Myocyte (in vitro differentiated cells): ENCODE measurements at places on chromosomes 2 and 18.

DNA sequence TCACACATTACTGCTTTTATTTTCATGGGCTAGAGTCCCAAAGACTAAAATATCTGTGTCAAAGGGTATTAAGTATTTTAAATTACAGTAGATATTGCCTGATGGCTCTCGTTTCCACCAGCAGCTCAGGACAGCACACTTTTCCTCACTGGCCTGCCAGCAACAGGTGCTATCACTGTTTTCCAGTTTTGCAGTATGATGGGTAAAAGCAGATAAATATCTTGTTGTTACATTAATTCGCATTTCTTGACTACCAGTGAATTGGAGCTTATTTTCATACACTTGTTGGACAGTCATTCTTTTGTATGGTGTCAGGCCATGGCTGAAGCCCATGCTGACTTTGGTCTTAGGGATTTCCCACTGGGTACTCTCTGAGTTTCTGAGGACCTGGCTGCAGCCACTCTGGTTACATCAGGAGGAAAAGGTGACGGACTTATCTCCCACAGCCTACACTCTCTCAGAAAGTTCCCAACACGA, 4.8 kb downstream of the APOB start:
- no peak for DNase-seq

- DNase-seq, result peak; percentile 35
These were observed 6.7 kb downstream of the TNFRSF11A start for GRCh38 chr18:62331581-62332356.

DNA sequence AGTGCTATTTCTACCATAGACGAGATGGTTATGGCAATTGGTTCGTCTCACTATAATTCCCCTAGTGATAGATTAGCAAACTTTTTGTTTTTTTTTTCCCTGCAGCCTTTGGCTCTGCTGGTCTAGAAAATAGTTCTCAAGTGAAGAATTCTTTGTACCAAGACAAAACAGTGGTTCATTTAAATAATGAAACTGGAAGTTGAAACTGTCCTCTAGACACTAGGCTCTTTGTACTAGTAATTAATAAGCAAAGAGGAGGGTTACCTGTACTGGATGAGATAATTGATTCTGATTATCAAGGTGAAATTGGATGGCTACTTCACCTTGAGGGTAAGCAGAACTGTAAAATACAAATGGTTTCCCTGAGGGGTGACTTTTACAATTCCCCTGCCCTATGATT, 156.9 kb upstream of the DCC start:
- no peak for DNase-seq

DNA sequence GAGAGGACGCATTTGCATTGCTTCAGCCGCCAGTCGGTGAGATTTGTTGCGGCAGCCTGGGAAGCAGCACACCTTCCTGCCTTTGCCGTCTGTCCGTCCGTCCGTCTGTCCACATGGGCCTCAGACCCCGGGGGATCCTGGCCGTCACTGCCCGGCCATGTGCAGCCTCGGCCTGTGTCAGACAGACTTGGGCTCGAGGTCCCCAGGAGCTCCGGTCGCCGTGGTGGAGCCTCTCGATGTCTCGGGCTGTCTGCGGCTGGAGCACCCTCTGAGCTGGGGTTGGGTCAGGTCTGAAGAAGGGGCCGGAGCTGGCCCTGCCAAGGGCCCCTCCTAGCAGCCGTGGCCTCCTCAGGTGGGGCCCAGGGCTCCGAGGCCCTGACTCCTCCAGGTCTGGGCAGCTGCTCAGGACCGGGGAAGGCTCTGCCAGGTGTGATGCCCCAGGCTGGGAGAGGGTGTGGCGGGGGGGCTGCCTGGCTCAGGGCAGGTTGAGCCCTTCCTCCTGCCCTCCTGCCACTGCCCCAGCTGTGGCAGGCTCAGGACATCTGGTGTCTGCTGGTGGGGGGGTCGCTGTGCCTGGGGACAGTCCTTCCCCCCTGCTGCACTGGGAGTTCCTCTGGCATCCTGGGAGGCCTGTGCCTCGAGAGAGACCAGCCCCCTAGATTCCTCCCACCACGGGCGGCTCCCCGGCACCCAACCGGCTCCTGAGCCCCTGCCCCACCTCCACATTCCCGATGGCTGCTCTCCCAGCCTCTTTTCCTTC, 11.8 kb downstream of the NEU4 start:
- DNase-seq, result no peak

DNA sequence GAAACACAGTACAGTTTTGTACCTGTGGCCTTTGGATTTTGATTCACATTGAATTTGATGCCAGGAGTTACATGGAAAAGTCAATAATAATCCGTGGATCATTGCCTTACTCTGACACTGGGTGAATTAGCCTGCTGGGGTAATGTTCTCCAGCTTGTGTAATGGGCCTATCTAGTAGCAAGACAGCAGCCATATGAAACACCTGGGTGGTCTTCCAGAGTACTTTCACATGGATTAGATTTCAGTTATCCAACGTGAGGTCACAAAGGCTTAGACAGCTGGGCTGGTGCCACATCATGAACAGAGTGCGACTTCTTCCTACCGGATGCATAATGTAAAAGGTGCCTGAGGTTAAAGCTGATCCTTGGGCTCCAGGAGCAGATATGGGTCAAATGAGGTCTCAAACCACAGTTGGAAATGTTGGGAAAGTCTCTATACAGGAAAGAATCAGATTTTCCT, 486.8 kb downstream of the PARD3B start:
- DNase-seq, result no peak

- no peak for DNase-seq
These were observed 63.0 kb downstream of the GLI2 start for GRCh38 chr2:120798567-120799247.

DNA sequence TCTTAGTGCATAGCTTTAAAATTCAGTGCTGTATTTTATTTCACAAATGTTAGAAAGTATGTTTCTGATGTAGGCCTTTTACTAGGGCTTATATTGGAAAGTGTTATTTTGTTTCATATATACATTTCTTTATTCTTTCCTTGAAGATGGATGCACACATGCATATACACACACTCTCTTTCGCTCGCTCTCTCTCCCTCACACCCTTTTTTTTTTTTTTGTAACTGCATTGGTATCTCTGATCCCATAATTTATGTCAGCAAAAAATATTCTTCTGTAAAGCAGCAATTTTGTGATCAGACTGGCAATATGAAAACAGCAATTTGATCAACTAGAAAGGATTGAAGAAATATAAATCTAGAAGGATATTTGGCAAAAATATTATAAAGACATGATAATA, 2.0 kb downstream of the MBD5 start:
- DNase-seq, result no peak

DNA sequence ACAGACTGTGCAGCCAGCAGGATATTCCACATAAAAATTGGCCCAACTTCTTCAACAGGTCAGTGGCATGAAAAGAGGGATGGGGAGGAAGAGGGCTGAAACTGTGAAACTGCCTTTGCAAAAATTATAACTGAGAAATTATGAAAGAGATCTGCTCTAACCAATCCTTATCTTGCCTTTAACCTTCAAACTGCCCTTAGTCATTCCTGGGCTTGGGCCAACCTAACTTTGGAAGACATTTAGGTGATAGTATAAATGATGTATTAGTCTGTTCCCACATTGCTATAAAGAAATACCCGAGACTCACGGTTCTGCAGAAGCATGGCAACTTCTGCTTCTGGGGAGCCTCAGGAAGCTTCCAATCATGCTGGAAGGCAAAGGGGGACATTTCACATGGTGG, 74.5 kb downstream of the RPL31 start:
- DNase-seq, result no peak

- DNase-seq, result no peak
These were observed 34.0 kb upstream of the CYP26B1 start for GRCh38 chr2:72181616-72182015.

DNA sequence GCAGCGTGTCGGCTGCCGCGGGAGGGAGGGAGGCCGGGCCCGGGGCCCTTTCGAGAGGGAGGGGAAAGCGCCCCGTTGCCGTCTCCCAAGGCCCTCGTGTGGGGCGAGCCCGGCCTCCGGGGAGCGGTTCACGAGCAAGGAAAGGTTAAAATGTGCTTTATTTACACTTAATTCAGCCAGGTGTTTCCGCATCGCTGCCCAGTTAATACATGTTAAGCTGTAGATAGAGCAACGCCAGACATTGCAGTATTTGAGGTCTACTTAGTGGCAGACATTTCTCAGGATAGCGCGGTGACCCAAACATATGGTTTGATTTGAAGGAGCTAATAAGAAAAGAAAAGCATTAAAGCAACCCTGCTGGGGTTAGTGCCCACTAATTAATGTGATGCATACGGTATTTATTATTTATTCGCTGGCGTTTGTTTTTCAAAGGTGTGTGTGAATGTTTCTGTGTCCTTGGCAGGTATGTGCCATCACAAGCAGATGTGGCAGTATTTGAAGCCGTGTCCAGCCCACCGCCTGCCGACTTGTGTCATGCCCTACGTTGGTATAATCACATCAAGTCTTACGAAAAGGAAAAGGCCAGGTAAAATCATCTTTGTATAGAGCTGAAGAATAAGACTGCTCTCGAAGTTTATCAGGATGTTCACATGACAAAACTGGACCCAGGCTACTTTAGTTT, 571 bp downstream of the EEF1B2 start:
- no peak for DNase-seq
